ENCODE measurements at places on chromosomes 5 and 9.

DNA sequence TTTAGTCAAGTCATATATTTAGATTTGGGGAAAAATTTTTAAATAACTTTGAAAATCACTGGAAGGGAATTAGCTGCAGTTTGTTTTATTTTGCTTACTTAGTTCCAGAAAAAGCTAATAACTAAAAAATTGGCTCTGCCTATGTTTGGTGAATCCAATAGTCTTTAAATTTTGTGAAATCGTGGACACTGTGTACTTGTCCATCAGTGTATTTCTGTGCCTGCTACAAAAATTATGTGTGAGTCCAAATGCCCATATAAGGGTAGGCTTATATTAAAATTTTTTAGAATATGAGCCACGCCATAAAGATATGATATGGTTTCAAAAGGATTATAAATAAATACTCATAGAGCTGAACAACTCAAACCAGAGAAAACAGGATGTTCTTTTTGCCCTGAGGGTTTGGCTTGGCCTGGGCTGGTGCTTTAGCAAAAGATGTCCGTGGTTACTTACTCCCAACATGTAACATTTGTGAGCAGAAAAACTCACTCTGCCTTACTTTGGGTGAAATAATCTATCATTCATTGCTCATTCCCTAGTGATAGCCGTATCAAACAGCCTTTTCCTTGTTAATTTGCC, 133.2 kb upstream of the PRLR start:
- no peak for DNase-seq

- DNase-seq: no peak
These were observed 412.0 kb downstream of the ACTL7B start for GRCh38 chr9:108443741-108444140.

DNA sequence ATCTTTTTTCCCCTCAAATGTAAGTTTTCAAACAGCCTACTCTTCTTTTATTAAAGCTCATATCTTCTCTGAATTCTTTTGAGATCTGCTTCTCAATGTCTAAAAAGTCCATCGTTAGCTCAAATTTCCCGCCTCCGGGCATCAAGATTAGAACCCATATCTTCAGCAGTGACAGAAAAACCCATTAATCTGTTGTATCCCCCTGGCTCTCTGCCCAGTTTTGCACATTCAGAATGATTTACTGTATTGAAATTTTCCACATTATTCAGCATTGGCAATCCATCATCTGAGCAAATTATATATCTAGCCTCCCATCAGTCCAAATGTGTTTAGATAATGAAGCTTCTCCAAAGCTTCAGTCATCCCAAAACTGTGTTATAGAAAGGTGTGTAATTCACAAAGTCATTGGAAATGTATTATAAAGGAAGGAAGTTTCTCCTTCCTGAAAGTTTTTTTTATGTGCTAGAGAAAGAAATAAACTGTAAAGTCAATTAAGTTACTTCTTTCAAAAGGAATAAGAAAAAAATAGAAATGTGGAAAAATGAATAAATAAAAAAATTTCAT, 849.9 kb downstream of the MAT2B start:
- no peak for DNase-seq

DNA sequence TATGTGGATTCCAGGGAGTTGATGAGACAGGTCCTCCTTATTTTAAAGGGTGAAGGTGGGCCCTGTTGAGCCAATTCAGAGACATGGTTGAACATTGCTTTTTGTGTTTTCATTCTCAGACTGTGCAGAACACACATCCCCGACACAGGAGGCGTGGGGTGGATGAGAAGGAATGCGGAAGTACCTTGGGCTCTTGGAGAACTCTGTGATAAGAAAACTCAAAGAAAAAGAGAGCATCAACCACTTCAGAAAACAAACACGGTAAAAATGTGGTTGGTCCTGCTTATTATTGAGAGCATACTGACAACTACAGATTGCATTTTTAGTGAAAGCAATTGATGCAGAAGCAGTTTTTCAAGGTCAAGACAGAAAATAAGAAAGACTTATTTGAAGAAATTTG, 659.8 kb downstream of the IRX1 start:
- no peak for DNase-seq

DNA sequence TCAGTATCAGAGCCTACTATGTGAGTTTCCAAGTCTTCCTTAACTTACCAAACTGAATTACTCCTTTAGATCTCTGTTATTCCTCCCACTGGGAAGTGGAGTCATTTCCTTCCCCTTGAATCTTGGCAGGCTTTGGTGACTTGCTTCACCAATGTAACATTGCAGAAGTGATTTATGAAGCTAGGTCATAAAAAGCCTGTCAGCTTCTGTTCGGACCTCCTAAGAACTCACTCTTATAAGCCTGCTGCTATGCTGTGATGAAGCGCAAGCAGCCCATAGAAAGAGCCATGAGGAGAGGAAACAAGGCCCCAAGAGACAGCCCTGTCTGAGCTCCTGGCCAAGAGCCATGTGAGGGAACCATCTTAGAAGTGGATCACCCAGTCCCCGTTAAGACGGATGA, 14.2 kb upstream of the FOXB2 start:
- DNase-seq: no peak

DNA sequence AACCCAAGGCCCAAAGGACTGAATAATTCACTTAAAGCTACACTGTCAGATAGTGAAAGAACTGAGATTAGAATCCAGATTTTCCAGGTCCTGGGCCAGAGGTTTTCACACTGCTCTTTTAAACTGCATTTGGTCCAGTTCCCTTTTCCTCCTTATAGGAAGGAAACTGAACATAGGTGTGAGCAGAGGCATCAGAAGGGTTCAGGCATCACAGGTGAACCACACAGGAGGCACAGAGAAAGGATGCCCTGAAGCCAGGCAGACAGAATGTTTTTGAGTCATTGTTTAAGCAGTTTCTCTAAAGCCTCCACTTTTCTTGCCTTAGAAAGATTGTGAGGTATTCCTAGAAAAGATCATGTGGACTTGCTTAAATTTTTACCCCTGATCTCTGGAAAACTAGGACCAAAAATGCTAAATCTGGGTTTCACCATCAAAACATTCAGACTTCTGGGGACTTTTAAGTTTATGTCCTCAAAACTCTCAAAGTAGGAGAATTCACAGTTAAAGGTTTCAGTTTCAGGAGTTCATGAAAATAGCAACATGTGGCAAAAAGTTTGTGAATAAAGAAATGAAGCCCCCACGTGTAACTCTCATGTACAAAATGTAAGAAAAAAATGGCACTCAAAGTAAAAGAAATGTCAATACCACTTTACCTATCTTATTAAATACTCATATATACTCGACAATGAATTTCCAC, 386.1 kb downstream of the NTRK2 start:
- DNase-seq: no peak

DNA sequence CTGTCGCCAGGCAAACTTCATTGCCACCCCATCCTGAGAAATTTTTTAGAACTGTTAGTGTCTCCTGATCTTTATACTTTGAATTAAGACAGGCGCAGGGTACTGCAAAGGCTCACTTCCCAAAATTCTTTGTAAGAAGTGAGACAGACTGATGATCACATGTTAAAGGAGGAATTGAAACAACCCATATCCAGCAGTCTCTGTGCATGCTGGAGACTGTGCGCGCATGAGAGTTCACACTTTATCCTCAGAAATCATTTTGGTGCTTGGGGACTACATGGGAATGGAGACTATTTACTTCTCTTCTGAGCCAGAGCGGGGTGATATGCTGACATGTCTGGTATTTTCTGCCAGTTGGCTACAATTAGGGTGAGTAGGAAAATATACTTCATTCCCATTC, 91.2 kb downstream of the ZNF474 start:
- no peak for DNase-seq
